ENCODE measurements at places on chromosomes 2 and 18. TPM values are rescaled to one million over a fixed set of nuclear protein-coding genes. Genes with fewer than 3 reads are reported as not detected.

- H3K27ac ChIP-seq = no peak overlapping the region
- no peak overlapping the region for H3K4me3 ChIP-seq
- no peaks in the 10 kb centered on the region for H3K27me3 ChIP-seq
- no peak for DNase-seq
- peaks cover 6% of the 10 kb centered on the region for H3K4me1 ChIP-seq
Measured at GRCh38 chr2:64881037-64881492, 108.1 kb upstream of the SLC1A4 start.

DNA sequence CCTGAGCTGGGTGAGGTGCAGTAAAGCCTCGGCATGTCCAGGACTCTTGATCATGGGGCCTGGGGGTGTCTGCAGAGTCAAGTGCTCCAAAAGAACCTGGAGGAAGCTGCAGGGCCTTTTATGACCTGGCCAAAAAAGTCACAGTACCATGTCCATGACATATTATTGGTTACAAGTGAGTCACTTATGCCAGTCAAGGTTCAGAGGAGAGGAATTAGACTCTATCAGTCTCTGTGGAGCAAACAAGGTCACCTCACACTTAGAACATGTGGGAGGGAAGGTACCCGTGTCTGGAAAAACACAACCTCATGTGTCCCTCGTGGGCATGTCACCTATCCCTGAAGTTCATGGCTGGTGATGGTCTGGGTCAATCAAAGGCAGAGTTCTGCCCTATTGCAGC, 465.7 kb downstream of the FBXO15 start:
- no peaks in the 10 kb centered on the region for H3K36me3 ChIP-seq
- no peaks in the 10 kb centered on the region for H3K27me3 ChIP-seq
- H3K4me3 ChIP-seq = no peak overlapping the region
- H3K27ac ChIP-seq = no peak overlapping the region
- H3K4me1 ChIP-seq = no peaks in the 10 kb centered on the region
- DNase-seq = no peak

The SLC19A3 gene
- total RNA-seq = 9.3 TPM

DNA sequence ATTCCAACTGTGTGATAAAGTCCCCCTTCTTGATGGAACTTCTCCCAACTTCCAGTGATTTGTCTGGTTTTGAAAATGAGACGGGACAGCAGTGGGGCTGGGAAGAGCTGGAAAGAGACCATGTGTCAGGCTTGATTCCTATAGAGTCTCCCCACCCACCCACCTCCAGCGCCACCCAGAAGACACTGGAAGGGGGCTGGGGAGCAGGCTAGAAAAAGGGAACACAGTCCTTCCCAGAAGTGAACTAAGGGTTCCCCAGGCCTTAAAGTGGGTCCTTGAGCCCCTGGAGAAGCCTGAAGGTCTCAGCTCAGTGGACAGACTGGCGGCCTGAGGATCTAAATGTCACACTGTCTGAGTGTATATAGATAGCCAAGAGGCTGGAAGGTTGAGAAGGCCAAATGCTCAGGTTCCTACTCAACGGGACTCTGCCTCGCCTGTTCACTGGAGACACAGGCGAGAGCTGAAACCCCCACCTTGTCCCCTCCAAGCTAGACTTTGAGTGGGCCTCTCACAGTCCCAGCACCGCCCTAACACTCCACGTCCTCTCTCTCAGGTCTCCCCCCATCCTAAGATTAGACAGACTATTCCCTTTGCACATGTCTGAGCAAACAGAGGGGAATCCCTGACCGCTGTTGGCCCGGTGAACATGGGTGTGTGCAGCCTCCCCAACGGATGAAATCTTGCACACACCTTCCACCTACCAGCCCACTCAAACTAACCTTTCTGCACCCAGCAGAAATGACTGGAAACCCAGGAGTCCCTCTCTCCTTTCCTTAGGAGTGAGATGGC, 1.6 kb downstream of the PKDCC start:
- peak overlapping the region; percentile 80 for H3K27ac ChIP-seq
- H3K4me3 ChIP-seq = peak overlapping the region; percentile 55
- no peaks in the 10 kb centered on the region for H3K36me3 ChIP-seq
- no peaks in the 10 kb centered on the region for H3K27me3 ChIP-seq
- DNase-seq = no peak

- H3K4me3 ChIP-seq = no peak overlapping the region
- H3K27me3 ChIP-seq = no peaks in the 10 kb centered on the region
- DNase-seq = no peak
- H3K36me3 ChIP-seq = no peaks in the 10 kb centered on the region
- peaks cover 17% of the 10 kb centered on the region for H3K4me1 ChIP-seq
- no peak overlapping the region for H3K27ac ChIP-seq
Measured at GRCh38 chr2:140658760-140659692, 1471.8 kb downstream of the LRP1B start.

- H3K4me3 ChIP-seq = peak overlapping the region; percentile 29
- no peaks in the 10 kb centered on the region for H3K36me3 ChIP-seq
- H3K4me1 ChIP-seq = peaks cover 32% of the 10 kb centered on the region
Measured at GRCh38 chr2:157261199-157261782, 3.8 kb downstream of the GALNT5 start.

- DNase-seq = no peak
- no peak overlapping the region for H3K4me3 ChIP-seq
- no peaks in the 10 kb centered on the region for H3K27me3 ChIP-seq
- H3K4me1 ChIP-seq = peaks cover 28% of the 10 kb centered on the region
Measured at GRCh38 chr2:43270930-43271615, 44.7 kb upstream of the ZFP36L2 start.

GRCh38 chr2:182543741-182544525, 117.1 kb upstream of the PDE1A start:
- H3K27me3 ChIP-seq = no peaks in the 10 kb centered on the region
- peaks cover 6% of the 10 kb centered on the region for H3K4me1 ChIP-seq
- DNase-seq = no peak
- no peak overlapping the region for H3K4me3 ChIP-seq
- H3K27ac ChIP-seq = peak overlapping the region; percentile 65
- H3K36me3 ChIP-seq = no peaks in the 10 kb centered on the region

DNA sequence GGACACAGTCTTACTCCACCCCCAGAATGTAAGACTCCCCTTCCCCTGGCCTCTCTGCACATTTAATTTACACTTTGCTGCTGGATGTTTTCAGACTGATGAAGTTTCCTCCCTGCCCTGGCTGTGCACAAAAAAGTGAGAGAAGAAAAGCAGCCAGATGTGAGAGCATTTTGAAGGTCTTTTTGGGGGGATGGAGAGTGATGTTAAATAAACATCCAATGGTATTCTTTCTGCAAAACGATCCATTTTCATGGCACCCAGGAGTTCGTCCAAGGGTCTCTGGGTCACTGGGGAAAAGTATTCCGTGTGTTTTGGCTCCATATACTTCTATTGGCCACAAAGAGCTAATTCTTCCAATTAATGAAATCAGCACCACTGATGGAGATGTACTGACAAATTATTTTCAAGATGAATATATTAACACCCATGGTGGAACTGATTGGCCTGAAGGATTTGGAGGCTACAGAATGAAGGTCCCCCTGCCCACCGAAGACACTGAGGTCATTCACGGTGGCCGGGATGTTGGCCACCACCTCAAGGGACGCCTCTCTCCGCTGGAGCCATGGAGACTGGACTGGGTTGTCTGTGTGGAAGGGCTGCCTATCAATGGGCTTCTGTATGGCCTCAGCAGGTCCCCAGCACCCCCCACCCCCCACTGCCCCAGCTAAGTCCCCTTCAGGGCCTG, 107.6 kb upstream of the PKDCC start:
- no peak overlapping the region for H3K27ac ChIP-seq
- H3K36me3 ChIP-seq = no peaks in the 10 kb centered on the region
- no peaks in the 10 kb centered on the region for H3K27me3 ChIP-seq
- peak; percentile 77 for DNase-seq

GRCh38 chr2:64730551-64731262, 77.0 kb upstream of the SERTAD2 start:
- H3K4me3 ChIP-seq = peak overlapping the region; percentile 45
- H3K36me3 ChIP-seq = no peaks in the 10 kb centered on the region
- H3K27me3 ChIP-seq = no peaks in the 10 kb centered on the region
- peaks cover 55% of the 10 kb centered on the region for H3K4me1 ChIP-seq

DNA sequence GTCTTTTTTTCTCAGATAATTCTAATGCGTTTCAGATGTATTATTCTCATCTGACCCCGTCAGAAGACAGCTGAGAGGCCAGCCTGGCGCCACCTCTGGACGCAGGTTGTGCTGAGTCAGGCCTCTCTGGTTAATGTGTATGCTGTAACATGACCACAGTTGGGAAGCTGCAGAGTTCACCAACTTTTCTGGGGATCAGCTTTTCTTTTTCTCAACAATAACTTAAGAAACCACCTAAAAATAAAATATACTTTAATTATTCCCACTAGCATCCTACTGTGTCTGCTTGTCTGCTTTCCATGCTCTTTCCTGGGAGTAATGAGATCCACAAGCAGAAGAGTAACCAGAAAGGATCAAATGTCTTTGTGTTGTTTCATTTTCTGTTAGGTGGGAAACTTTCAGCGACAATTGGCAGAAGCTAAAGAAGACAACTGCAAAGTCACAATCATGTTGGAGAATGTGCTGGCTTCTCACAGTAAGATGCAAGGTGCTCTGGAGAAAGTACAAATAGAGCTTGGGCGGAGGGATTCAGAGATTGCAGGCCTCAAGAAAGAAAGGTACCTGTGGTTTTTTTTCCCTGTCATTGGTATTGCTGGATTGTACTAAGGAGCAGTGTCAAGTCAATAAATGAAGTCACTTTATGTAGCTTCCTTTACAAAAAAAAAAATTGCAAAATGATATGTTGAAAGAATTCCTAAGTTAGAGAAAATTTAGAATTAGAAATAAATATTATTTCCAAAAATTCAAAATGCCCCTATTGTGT, 79.8 kb downstream of the CCDC150 start:
- H3K27me3 ChIP-seq = no peaks in the 10 kb centered on the region
- H3K4me3 ChIP-seq = no peak overlapping the region
- H3K36me3 ChIP-seq = no peaks in the 10 kb centered on the region
- H3K27ac ChIP-seq = no peak overlapping the region
- no peak for DNase-seq

DNA sequence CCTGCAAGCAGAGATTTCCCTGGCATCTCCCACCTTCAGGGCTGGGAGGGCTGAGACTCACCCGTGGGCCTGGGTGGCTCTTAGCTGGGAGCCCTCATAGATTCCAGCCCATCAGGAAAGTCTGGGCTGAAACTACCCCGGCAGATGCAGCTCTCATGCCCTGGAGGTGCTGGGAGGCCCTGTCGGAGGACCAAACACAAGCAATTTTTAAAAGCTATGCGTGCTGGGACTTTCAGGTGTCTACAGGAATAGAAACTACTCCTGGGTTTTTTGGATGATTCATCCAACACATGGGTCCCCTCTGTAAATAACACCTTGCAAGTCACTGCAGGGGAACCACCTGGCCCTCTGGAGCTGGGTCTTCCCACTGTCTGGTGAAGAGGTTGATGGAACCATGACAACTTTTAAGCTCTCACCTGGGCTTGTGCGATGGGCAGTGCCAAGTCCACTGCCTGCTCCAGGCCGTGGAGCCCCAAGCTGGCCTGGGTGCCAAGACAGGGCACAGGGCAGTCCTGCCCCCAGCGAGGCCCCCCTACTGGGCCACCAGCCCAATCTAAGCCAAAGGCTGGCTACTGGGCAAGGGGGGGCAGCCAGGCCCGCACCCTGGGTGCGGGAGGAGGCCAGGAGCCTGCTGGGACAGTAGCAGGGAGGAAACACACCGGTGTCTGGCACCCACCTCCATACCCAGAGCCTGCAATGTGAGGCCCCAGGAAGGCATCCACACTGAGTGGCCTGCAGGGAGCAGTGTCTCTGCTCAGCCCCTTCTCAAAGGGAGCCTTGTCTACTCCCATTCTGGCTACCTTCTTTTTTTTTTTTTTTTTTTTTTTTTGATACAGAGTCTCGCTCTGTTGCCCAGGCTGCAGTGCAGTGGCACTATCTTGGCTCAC, 1.1 kb upstream of the GPR55 start:
- H3K27ac ChIP-seq = no peak overlapping the region
- no peaks in the 10 kb centered on the region for H3K4me1 ChIP-seq
- no peaks in the 10 kb centered on the region for H3K36me3 ChIP-seq

DNA sequence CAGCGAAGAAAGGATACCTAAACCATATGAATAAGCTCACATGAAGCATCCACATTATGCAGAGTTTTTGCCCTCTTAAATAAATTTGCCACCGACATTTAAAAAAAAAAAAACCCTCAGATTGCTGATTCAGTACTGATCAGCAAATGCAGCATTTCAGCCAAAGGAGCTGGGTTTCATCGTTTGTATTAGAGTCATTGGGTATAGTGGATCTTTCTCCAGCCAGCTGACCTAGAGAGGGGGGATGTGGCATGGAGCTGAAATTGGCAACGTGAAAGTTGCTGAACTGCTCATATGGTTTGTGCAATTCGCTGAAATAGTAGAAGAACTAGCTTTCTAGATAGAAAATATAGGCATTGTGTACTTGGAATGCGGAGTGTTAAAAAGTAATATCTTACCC, 73.5 kb upstream of the ZNF397 start:
- no peak for DNase-seq
- no peaks in the 10 kb centered on the region for H3K36me3 ChIP-seq
- peaks cover 5% of the 10 kb centered on the region for H3K4me1 ChIP-seq
- H3K4me3 ChIP-seq = no peak overlapping the region
- H3K27ac ChIP-seq = no peak overlapping the region
- no peaks in the 10 kb centered on the region for H3K27me3 ChIP-seq

DNA sequence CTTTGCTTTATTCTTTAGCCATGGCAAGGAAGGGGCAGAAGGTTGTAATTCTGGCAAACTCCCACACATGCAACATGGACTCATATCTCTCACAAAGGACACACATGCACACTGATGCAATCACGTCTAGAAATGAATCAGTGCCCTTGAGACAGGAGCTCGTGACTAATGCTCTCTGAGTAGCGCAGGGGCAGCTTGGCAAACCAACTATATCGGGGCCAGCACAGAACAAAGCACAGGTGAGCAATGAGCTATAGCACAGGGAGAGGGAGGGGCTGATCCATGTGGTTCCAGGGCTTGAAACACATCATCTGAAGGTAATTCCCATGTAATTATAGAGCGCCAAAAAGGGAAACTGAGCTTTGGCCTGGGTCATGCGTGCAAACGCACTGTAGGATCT, 165.2 kb upstream of the KLF7 start:
- H3K4me3 ChIP-seq = no peak overlapping the region
- H3K27ac ChIP-seq = no peak overlapping the region
- no peaks in the 10 kb centered on the region for H3K4me1 ChIP-seq
